Vagina (tissue), 2 donors: ENCODE measurements at places on chromosomes 6 and 20. TPM values are rescaled to one million over a fixed set of nuclear protein-coding genes. Genes with fewer than 3 reads are reported as not detected.

CST2 gene
- total RNA-seq, result not detected

GRCh38 chr6:20024316-20024673 lies 187.1 kb downstream of the ID4 start:
- peak; percentile 29 for DNase-seq

GRCh38 chr6:43120944-43121913 lies 45.1 kb downstream of the PTK7 start:
- DNase-seq, result no peak

DNA sequence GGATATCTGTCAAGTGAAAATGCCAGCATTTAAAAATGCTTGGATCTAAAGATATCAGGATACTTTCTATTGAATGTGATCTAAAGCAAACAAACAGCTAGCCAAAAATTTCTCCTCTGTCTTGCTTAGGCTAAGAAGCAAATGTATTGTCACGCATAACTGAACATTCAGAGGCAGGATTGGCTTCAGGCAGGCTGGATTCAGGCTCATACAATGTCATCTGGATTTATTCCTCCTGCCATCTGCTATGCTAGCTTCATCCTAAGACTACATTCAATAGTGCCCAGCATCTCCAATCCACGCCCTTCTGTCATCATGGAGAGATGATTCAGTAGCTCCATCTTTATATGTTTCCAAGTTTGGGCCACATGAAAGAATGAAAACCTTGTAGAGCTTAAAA lies 27.1 kb downstream of the PFDN4 start:
- no peak for DNase-seq

SIRPD gene
- not detected for total RNA-seq

DNA sequence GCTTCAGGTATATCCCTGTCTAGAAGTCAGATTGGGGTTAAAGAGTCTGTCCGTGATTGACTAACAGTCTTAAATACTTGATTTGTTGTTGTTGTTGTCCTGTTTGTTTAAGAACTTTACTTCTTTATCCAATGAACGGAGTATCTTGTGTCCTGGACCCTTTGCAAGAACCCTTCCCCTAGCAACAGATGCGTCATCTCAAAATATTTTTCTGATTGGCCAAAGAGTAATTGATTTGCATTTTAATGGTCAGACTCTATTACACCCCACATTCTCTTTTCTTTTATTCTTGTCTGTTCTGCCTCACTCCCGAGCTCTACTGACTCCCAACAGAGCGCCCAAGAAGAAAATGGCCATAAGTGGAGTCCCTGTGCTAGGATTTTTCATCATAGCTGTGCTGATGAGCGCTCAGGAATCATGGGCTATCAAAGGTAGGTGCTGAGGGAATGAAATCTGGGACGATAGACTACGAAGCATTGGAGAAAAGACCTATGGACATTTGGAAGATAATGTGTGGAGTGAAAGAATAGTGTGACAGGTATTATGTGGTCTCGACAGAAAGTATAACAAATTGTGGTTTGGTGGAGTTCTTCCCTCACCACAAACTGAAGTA lies at the start of gene HLA-DRA:
Gene HLA-DRA (plus strand): TSS at position 286 of the 613 bp plus-strand sequence. CDS start 64 bp downstream, at position 350.
- no peak for DNase-seq

DNA sequence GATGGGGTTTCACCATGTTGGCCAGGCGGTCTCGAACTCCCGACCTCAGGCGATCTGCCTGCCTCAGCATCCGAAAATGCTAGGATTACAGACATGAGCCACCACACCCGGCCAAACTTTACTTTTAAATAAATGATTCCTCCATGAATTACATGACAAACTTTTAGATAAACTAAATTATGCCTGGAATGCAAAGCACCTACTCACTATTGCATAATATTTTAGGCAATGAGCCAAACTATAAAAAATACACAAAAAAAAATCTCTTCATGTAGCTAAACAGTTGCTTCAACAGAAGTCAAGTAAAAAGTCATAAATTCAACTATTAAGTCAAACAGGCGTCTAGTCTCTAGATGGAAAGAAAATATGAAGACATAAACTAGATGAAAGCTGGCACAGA lies 56.5 kb downstream of the PTPRK start:
- no peak for DNase-seq

FUT9 gene
- not detected for total RNA-seq

REPS1 gene
- total RNA-seq, result 96.5 TPM

ISM1 gene
- 14.5 TPM for total RNA-seq

GRCh38 chr6:133277900-133278545 lies 36.9 kb downstream of the EYA4 start:
- DNase-seq, result no peak

GRCh38 chr20:54535033-54535432 lies 59.6 kb downstream of the DOK5 start:
- DNase-seq, result no peak

GRCh38 chr20:61960836-61961235 lies 104.8 kb downstream of the TAF4 start:
- no peak for DNase-seq

GRCh38 chr6:75896526-75896925 lies 147.5 kb downstream of the MYO6 start:
- no peak for DNase-seq

- no peak for DNase-seq
Measured at GRCh38 chr20:50188879-50189680, 1.6 kb upstream of the CEBPB start.

- DNase-seq, result no peak
Measured at GRCh38 chr20:21096321-21097043, 9.7 kb downstream of the LINC00237 start.

- no peak for DNase-seq
Measured at GRCh38 chr6:83914953-83915352, 55.5 kb downstream of the CYB5R4 start.
